ENCODE measurements at places on chromosomes 1 and 21.

GRCh38 chr1:117592155-117592554 lies 13.7 kb upstream of the TENT5C start:
- no peak for DNase-seq

- DNase-seq: peak; percentile 82
Observed at GRCh38 chr1:24413350-24414163, at the start of gene STPG1. STPG1 (minus strand) TSS chr1:24413782; CDS start chr1:24401388, 12,394 bp downstream.

GRCh38 chr1:998745-998994 lies 1.2 kb downstream of the HES4 start:
- peak; percentile 38 for DNase-seq

DNA sequence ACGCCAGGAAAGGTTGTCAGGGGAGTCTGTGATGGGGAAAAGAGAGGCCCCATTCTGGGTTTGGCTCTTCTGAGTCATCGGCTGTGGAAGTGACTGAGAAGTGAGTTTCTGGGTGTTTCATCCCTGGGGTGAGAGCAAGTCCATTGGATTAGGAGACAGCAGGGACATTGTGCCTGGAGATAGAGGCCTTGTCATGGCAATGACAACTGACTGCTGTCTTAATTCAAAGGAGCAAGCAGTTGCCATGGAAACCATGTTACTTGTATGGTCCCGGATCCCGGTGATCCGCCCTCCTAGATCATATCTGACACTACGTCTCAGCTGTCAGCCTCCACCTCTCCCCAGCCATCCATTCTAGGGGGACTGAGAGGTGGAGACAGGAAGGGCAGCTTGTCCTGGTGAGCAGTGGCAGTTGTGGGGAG lies 34.4 kb downstream of the KIAA0040 start:
- DNase-seq: no peak

GRCh38 chr1:177873238-177873637 lies 96.6 kb downstream of the SEC16B start:
- peak; percentile 73 for DNase-seq

- DNase-seq: no peak
Observed at GRCh38 chr1:70277875-70278274, 56.7 kb downstream of the SRSF11 start.

DNA sequence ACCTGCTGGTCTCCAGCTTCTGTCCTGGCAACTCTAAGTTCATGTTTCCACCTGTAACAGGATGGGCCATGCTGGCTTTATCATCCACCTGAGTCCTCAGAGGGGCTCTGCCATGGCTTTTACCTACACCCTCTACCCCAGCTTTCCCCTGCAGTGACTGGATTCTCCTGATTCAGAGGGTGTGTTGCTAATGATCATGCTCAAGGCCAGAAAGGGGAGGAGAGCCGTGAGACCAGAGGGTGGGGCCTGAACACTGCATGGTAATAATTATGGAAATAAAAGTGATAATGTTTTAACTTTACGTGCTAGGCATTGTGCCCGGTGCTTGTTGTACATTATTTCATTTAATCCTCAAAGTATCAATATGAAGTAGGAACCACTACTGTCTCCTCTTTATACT lies 53.3 kb downstream of the CNIH3 start:
- no peak for DNase-seq

- peak; percentile 19 for DNase-seq
Observed at GRCh38 chr1:177228693-177229065, 57.9 kb downstream of the BRINP2 start.

GRCh38 chr1:12629985-12630760 lies 12.2 kb upstream of the DHRS3 start:
- DNase-seq: no peak
